Stimulated activated naive CD4-positive, alpha-beta T cell (primary cell): ENCODE measurements at places on chromosomes 11 and 22.

GRCh38 chr11:13364388-13364787 is 86.8 kb downstream of the BMAL1 start:
- no peak for DNase-seq

DNA sequence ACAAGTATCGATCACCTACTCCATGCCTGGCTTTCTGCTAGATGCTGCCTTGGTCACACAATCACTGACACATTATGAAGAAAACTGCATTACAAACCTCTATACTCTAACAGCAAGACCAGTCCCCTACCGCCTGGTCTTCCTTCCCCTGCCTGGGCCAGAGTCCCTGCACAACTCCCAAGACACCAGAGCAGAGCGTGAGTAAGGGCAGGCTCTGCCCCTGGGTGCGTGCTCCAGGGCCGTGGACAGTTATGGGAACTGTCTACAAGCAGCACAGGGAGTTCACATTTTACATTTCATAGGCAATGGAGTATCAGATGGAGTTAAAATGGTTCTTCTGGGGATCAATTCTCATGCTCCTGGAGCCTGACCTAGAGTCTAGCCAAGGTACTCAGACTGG is 6.5 kb downstream of the FZD4 start:
- DNase-seq = no peak

DNA sequence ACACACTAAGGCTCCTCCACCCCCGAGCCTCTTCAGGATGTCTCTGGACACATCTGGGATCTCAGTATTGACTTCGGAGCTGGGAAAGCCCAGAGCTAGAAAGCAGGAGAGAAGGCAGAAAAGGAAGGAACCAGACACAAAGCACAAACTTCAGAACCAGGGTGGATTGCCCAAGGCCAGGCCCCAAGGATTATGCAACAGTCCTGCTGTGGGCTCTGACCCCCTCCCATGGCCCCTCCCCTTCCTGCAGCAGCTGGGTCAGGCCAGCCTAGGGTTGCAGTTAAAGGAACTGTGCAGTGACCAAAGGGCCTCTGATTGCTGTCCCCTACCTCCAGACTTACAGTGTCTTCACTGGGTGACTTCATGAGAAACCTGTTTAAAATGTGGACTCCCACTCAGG is 5.3 kb downstream of the KCNE3 start:
- DNase-seq = no peak

DNA sequence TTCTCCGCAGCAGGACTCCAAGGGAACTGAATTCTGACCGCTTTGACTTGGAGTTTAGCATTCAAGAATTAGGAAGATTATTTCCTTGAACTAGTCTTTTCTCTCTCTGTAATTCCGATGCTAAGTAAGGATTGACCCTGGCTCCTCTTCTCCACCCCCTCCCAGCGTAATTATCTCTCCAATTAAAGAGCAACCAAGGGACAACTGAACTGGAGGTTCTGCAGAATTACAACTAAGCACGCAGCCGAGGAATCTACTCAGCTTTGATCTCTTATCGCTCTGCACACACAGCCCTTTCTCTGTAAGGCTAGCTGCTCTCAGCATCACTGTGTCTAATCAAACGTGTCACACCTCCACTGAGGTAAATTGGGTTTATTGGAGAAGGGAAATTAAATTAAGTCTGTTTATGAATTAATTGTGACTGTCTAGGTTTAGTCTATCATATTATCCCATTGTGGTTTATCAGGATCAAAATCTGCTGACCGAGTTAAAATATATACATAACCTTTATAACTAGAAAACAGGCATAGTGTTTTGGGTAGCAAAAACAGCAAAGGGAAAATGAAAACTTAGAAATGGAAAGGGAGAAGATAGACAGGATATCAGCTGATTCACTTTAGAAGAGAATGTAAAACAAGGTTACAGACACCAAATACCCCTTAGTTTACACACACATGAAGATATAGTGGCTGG is 241.3 kb upstream of the LARGE1 start:
- DNase-seq = no peak

DNA sequence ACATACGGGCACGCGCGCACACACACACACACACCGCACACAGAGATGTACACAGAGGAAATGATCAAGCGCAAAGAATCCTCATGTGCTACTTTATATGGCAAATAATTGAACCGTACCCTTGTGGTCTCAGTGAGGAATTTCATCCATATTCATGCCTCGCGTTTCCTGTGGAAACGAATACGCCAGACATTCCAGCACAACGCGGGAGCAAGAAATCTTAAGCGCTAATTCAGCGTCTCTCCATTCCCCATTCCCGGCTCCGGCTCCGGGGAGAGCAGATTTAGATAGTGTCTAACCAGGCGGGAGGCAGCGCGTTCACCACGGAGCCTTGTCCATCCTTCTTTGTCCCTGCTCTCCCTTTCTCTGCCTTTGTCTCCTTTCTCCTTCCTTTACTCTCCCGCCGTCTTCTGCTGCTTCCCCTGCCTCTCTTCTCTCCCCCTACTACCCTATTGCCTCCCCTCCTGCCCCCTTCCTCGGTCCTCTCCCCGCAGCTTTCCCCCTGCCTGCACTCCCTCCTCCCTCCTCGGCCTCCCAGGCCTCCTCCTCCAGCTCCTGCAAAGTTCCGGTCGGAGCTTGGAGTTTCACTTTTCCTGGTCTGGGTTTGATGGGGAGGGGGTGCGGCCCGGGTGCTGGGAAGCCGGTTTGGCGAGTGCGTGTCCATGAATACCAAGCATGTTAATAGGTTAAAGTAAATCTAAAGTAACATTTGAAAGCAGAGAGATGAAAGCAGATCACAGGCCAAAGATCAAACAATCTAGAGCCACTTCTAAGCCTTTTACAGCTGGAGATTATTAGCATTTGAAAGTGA is 579.3 kb downstream of the BUD13 start:
- DNase-seq = no peak

GRCh38 chr11:93783765-93784144 is 327 bp upstream of the MED17 start:
- no peak for DNase-seq

DNA sequence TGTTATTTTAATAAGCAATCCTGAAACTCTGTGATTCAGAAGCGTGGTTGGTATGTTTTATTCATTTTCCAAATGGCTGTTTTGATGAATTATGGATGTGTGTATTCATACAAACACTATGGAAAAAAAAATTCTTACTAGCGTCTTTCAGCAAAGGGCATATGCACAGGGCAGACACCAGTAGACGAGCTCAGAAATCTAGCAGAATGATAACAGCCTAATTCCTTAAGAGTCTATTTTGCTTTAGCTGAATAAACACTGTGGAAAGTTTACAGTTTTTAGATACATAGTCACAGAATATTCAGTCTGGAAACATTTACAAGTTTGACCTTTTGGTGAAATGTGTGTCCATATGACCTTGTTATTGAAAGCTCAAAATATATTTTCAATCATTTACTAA is 418.8 kb upstream of the LUZP2 start:
- DNase-seq = no peak

DNA sequence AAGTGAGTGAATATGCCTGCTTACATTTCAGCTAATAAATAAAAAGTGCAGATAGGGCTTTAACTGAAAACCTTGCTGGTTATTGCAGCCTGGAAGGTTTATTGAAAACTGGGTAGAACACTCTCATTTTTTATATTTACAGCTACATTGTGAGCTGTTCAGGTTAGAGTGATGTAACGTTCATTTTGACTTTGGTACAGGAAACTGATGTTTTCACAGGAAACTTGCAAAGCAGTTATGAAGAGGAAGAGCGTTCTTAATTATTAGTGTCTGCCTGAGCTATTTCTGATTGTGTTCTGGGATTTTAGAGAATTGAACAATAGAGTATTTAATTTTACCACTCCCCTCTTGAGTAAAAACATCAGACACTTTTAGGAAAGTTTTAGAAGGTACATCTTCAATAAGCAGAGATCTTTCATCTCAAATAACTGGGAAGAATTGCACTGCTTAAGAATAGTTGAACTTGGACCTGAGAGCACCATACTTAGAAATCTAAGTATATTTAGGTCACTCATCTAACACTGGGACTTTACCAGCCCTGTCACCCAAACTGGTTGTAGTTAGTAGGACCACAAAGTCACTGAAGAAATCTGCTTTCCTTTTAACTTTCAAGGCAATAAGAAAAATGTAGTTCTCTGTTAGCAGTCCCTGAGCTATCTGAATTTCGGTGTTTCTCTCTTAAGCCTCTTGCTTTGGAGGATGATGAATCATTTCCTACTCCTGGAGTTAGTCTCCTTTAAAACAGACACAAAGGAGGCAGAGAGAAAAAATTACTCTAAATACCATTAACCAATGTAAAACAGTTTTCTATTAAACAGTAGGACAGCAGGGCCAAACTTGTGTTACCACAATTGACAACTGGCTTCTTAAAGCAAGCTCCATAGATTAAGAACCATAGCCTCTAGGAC is 128.6 kb upstream of the DDI1 start:
- DNase-seq = no peak

DNA sequence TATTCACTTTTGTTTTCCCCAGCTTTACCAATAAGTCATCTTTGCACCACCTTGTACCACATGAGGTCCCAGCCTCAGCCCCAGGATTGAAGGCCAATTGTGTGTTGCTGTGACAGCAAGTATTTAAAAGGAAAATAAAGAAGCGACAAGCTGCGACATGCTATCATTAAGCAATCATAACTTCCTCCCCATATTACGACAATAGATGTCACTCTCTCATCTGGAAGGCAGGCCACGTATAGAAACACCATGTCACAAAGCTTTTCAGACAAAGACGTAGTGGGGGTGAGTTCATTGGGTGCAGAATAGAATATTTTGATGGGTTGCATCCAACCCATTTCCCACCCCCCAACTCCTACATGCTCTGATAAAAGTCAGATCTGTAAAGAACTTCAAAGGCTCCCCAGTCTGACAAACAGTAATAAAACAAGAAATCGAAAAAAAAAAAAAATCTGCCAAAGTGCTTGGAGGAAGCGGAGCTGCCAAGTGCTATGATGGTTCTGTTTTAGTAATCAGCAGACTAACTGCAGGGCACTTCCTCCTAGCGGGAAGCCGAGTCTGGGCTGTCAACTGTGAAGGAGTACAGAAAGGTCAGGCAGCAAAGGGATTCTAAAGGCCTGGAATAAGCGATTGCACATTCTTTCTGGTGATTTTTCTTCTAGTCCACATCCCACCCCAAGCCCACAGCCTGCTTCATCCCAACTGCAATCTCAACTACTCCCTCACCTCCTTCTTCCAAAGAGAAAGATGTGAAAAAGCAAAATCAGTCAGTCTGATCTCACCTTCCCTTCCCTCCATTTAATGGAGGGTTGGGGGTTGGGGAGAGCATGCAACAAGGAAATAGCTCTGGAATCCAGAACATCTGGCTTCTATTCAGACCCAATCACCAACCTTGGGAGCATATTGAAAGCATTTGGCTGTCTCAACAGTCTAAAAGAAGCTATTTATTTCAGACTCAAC is 131.4 kb upstream of the UBASH3B start:
- no peak for DNase-seq
